ENCODE measurements at places on chromosomes 12 and 14.

GRCh38 chr12:110536834-110537604 is 34.9 kb downstream of the RAD9B start:
- DNase-seq, result no peak

DNA sequence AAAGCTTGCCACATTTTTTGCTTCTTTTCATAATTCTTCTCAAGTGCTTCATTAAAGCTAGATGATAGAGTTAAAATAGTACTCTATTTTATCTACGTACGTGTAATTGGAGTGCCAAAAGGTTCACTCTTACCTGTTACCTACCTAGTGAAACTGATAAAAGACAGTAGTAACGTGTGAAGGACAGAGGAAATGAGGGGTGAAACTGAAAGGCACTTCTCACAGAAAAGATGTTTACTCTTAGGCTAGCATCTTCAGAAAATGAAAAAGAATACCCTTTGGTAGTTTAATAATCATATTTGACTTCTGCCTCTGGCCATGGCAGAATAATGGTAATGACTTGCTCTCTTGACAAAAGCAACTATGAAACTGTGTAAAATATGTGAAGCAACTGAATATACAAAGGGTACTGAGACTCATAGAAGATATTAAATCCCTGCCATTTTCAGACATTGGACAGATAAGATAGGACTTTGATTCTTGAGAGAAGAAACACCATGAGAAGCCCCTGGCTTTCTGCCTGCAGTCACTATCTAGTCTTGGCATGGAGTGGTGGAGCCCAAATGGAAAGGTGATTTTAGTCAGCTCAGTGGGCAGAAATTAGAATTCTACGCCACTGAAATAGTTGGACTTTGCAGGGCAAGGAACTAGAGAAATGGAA is 6.3 kb upstream of the EVL start:
- no peak for DNase-seq

GRCh38 chr14:84864548-84865271 is 665.2 kb upstream of the FLRT2 start:
- DNase-seq, result no peak

DNA sequence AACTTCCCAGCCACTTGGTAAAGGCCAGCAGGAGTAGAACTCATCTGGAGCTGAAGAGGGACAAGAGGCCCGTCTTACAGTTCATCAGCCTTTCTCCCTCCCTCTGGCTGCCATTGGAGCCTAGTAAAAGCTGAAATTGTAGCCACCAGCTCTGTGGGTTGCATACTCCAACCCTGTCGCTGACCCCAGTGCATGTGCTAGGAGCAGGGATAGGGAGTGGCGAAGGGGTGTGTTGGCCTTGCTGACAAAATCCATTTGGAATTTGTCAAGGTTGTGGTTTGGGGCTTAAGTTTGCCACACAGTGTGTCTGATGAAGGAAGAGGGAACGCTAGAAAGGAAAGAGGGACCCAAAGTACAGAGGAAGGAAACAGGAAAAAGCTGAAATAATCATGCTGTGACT is 4.0 kb upstream of the ARF3 start:
- DNase-seq, result no peak

DNA sequence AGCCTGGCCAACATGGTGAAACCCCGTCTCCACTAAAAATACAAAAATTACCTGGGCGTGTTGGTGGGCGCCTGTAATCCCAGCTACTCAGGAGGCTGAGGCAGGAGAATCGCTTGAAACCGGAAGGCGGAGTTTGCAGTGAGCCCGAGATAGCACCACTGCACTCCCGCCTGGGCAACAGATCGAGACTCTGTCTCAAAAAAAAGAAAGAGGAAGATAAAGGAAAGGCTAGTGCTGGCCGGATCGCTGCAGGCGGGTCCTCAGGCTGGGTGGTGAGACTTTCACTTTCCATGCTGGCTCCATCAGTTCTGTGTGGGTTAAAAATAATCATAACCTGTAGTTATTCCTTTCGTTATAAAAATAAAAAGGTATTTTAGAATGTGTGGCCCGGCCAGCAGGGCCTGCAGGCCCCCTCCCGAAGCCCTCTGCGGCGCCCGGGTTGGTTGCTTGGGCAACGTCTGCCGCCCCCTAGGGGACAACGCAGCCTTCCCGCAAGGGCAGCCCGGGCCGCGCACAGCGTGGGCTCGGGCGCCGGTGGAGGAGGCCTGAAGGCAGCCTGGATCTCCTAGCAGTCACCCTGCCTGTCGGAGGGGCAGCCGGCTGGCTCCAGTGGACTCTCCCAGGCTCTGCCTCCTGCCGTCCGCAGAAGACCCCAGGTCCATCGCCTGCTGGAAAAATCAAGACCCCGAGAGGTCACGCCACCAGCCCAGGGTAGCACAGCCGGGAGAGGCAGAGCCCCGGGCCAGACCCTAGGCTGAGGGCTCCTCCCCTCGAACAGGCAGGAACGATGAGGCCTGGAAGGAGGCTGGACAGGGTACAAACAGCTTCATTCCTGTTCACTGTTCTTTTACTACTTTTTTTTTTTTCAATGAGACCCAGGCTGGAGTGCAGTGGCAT is 5.0 kb upstream of the SLC25A47 start:
- DNase-seq, result peak; percentile 78

DNA sequence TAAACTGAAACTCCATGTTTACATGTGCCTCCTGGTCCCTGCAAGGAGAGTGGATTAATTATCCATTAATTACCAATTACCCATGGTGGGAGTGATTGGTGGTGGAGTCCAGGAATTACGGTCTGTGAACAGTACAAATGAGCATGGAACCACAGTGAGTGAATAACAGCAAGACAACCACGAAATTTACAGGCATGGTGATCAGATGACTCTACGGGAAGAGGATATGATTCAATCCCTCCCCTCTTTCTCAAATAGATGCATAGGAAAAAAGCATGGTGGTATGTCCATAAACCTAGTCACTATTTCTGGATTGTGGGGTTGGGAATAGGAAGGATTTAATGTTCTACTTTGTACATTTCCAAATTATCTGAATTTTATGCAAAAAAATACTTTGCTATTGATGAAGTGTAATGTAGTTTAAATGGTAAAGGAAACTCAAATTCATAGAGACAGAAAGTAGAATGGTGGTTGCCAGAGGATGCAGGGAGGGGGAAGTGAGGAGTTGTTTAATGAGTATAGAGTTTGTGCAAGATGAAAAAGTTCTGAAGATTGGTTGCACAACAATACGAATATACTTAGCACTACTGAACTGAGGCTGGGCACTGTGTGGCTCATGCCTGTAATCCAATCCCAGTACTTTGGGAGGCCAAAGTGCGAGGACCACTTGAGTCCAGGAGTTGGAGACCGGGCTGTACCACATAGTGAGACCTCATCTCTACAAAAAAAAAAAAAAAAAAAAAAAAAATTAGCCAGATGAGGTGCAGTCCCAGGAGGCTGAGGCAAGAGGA is 41.2 kb upstream of the C12orf75 start:
- no peak for DNase-seq

DNA sequence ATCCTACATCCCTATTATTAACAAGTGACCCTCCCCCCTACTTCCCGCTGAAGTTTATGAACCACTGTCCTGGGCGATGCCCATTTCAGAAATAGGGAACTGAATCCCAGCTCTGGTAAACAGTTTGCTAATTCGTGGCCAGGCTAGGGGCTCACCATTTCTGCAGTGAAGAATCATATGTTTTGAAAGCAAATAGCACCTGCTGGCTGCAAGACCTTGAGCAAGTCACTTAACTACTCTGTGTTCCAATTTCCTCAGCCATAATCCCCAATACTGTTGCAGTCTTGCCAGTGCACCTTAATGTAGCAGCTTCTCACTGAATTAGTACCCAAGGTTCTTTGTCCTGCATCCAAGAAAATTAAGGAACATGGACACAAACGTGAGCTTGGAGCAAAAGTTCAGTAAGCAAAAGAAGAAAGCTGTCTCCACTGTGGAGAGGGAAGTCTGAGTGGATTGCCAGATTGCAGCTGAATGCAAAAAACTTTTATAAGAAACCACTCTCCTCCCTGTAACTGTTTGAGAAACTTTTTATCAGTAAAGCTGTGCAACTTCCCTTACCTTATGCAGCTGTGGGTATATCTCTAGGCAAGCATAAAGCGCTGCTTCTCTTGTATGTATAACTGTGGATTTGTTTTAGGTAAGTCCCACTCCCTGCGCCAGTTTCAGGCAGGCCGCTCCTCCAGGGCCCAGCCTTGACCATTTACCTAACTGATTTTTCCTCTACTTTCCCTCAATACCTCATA is 824 bp downstream of the OAS1 start:
- DNase-seq, result no peak

- DNase-seq, result peak; percentile 67
These were observed 8.4 kb downstream of the PAPLN start for GRCh38 chr14:73245480-73246325.

- DNase-seq, result no peak
These were observed 13.6 kb upstream of the LMO3 start for GRCh38 chr12:16619537-16619936.

DNA sequence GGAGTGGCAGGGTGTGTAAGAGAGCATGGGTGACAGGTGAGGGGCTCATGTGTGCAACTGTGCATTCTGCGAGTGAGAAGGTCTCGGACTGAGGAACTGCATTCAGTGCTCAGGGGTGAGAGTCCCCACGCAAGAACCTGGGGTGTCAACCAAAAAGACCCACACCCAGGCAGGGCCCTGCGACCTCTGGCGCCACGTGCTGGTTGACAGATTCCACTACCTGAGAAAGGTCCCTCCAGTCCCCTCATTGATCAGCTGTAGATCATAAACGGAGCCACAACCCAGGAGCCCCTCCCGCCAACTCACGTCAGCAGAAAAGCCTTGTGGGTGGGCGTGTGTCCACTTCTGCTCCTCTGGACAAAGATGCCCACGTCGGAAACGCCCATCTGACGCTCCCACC is 98.7 kb downstream of the ASCL4 start:
- DNase-seq, result no peak

DNA sequence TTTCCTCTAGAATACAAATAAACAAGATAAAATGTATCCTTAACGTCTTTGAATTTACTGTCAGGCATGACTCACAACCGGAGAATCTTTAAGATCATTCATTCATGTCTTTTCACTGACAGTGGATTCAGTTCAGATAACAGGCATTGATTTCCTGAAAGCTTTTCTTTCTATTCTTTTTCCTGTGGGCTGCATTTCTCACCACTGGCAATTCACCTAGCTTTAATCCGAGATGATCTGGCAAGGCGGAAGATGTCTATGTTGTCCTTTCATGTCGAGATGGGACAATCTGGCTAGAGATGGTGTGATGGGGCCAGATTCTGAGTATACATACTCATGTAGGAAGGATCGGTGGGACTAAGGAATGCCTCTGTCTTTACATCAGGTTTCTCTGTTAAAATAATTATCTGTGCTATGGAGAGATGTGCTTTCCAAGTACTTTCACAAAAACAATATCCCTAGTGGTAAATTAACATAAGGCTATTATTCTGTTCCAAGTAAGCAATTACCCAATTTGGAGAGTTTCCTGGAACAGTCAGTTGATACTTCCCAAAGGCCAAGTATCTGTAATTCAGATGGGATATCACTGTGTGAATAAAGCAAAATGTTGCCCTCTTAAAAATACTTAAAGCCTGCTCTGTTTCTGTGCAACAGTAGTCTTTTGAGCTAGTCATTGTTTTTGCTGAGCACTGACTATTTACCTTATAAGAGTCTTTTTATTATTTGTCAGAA is 17.8 kb downstream of the ACSS3 start:
- DNase-seq, result no peak

- no peak for DNase-seq
These were observed 400.0 kb upstream of the FLRT2 start for GRCh38 chr14:85129921-85130320.

- no peak for DNase-seq
These were observed 66.4 kb upstream of the STK38L start for GRCh38 chr12:27177706-27178105.

- no peak for DNase-seq
These were observed 150.2 kb downstream of the ADGRD1 start for GRCh38 chr12:131103669-131104462.

GRCh38 chr14:53719536-53719935 is 237.1 kb downstream of the BMP4 start:
- no peak for DNase-seq

- no peak for DNase-seq
These were observed 413 bp downstream of the DAD1 start for GRCh38 chr14:22588526-22589095.

- DNase-seq, result no peak
These were observed 4.1 kb upstream of the FIGNL2 start for GRCh38 chr12:51852404-51853137.

DNA sequence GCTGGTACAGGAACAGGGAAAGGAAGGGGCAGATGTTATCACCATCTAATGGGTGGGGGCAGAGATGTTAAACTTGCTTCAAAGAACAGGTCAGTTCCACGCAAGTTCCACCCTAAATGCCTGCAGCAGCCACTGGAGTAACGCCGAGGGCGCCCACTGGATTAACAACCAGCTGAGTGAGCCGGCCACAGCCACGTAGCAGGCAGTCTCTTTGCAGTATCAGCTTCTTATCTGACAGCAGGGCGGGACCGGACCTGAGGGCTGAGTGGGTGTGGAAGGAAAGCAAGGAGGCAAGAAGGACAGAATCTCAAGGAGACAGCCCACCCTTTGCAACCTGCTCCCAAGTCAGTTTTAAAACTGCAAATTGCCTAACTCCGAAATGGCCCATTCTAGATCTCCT is 38.4 kb upstream of the FOXN3 start:
- no peak for DNase-seq

DNA sequence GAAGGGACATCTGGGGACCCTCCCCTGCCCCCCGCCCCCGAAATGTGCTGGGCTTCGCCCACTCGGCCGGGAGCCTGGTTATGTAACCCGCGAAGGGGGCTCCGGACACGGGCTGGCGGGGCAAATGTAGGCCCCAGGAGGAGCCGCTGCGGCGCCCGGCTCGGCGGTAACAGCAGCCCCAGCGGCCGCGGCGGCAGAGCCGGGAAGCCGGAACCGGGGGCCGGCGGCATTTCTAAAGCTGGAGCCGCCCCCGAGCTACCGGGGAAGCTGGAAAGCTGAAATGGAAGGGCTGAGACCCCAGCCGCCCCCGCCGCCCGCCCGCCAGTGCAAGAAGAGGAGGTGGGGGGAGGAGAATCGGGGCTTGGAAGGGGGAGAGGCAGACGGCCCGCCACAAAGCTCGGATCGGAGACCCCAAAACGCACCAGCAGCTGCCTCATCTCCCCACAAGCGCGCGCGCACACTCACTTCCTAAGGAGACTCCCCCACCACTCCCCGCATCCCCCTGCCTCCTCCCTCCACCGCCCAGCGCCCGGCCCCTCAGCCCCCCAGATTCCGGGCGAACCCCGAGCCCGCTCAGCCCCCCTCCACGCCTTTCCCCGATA is 1.5 kb downstream of the KDM2B start:
- peak; percentile 55 for DNase-seq

- peak; percentile 89 for DNase-seq
These were observed at the start of gene VPS37B for GRCh38 chr12:122895704-122896636. Gene VPS37B, minus strand, starts transcription at chr12:122896124. Its CDS starts 62 bp downstream, at chr12:122896062.

All from activated naive CD8-positive, alpha-beta T cell treated with anti-CD3 and anti-CD28 coated beads for 36 hours (primary cell).